ENCODE measurements at places on chromosomes 11 and 22.
A peak's percentile ranks its signal among the peaks of the same experiment; 100 is the strongest.

DNA sequence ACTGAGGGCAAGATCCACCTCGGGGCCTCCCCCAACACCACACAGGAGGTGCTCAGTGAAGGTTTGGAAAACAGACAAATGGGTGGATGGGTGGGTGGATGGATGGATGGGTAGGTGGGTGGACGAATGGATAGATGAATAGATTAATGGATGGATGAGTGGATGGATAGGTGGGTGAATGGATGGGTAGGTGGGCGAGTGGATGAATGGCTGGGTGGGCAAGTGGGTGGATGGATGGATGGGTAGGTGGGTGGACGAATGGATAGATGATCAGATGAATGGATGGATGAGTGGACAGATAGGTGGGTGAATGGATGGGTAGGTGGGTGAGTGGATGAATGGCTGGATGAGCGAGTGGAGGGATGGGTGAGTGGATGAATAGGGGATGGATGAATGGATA, 863 bp upstream of the PRR33 start:
- no peak for DNase-seq

GRCh38 chr11:10777806-10778205, 26.8 kb downstream of the CTR9 start:
- DNase-seq, result peak; percentile 20

- no peak for DNase-seq
Observed at GRCh38 chr11:129427816-129428406, 52.3 kb downstream of the BARX2 start.

- no peak for DNase-seq
Observed at GRCh38 chr11:124581817-124582216, 12.0 kb downstream of the OR8A1 start.

DNA sequence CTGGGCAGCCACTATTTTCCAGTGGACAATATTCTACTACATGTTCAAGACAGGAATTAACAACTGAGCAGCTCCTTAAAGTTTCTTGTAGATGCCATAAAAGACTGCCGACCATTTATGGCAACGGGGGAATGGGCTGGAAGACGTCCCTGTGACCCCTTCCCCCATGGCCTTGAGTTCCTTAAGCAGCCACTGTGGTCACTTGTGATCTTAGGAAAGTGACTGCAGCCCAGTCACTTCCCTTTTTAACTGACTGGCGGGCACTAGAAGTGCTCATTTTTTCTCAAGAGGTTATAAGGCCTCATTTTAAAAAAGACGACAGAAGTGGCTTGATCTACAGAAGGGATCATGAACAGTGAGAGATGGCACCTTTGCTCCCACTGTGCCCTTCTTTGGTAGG, 153.2 kb upstream of the NARS2 start:
- DNase-seq, result no peak

GRCh38 chr11:69075421-69076128, 26.8 kb downstream of the TPCN2 start:
- no peak for DNase-seq

- DNase-seq, result no peak
Observed at GRCh38 chr22:41140365-41140957, 48.1 kb downstream of the EP300 start.

DNA sequence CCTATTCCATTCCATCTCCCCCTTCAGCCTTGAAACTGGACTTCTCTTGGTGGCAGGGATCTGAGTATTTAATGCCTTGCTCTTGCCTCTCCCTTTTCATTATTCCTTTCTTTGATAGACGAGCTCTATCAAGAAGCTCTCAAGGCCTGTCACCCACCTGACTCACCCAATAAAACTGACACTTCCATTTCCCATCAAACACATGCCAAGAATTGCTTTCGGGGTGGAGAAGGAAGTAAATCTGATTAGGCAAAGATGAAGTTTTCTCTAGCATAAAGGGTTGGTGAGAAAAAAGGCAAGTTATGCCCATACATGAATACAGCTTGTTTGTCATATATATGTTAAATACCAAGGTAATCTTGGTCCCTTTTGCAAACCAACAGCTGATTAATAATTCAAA, 34.9 kb upstream of the MYEOV start:
- DNase-seq, result no peak

GRCh38 chr11:73372375-73372993, 3.7 kb upstream of the RELT start:
- DNase-seq, result peak; percentile 15

DNA sequence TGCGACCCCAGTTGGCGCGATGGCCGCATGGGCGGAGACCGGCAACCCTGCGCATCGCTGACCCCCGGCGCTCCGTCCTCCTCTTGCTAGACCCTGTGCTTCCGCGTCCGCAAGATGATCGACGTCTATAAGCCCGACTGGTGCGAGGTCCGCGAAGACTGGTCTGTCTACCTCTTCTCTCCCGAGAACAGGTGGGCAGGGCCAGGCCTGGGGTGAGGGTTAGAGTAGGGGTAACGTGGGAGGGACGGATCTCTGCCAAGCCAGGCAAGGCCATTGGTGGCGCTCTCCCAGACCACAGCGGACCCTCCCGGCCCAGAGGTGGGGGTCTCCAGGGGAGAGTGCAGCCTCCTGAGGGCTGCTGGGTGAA, 92.1 kb downstream of the CACNA1I start:
- no peak for DNase-seq
